ENCODE measurements at places on chromosomes 3 and 15.
A peak's percentile ranks its signal among the peaks of the same experiment; 100 is the strongest.

GRCh38 chr3:52403955-52404354 lies 40.9 kb downstream of the SEMA3G start:
- DNase-seq: no peak

DNA sequence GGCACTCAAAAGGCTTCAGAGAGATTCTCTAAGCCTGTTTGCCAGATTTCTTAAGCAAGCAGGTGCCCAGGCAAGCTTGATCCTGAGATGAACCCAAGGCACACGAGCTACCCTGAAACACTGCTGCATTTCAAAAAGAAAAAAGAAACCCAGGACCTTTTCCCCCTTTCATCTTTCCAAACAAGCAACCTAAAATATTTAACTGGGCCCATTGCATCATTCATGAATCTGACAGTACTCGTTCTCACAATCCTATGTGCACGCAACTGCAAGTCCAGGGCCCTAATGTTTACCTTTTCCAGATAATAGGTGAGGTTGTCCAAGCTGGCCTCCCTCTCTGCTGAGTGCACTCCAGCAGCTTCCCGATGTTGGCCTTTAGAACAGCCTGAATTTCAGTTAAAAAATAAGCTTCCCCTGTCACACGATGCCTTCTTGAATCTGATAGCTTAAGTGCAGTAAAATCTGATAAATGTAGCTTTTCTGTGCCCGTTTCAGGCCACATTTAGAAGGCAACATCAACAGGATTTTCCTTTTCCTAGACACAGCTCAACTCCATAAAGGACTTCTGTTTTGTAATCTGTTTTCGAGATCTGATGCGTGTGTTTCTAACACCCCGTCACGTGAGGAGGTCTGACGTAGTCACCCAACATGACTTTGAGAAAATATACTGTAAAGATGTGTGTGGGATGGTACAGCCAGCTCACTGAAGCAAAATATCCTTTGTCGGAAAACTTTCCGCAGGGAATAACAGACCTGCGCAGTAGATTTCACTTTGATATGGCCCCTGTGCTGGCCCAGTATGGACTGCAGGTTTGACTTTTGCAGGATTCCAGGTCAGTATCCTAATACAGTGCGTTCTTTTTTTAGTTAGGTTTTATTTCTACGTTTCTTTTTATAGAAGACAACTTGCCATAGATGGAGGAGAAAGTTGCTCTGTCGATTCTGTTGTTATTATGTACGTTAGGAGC lies 55.1 kb upstream of the RASA2 start:
- no peak for DNase-seq

DNA sequence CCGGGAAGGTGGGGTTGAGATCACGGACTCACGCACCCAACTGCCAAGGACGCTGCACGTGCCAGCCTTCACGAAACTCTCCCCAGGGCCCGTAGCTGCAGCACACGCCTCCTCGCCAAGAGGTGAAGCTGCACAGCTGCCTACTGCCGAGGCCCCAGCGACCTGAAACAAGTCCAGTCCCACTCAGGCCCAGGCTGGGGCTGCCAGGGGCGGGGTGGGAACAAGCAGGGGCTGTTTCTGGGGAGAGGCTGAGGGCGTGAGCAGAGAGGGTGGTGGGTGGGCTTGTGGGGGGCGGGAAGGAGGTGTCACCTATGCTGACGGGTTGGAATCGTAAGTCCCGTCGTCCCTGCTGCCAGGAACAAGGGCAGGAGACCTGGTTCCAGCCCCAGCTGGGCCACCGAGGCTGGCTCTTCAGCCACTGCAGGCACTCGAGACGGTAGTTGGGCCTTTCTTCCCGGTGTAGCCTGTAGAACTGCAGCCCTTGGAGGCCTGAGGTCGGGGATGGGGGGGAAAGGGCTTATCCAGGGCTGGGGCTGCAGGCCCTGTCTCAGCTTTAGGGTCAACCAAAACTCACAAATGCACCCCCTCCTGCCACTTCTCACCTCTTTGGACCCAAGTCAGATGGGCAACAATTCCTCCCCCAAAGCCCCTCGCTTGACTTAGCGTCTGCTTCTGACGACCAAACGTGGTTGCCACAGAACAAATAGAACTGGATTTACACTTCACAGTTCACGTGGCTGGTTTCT lies 44.4 kb downstream of the MUC20 start:
- DNase-seq: no peak

- no peak for DNase-seq
Observed at GRCh38 chr3:152480282-152480953, 211.7 kb downstream of the MBNL1 start.

GRCh38 chr15:64216730-64217428 lies 54.1 kb upstream of the PPIB start:
- DNase-seq: no peak

GRCh38 chr15:66404122-66404521 lies 17.4 kb downstream of the MAP2K1 start:
- DNase-seq: no peak

DNA sequence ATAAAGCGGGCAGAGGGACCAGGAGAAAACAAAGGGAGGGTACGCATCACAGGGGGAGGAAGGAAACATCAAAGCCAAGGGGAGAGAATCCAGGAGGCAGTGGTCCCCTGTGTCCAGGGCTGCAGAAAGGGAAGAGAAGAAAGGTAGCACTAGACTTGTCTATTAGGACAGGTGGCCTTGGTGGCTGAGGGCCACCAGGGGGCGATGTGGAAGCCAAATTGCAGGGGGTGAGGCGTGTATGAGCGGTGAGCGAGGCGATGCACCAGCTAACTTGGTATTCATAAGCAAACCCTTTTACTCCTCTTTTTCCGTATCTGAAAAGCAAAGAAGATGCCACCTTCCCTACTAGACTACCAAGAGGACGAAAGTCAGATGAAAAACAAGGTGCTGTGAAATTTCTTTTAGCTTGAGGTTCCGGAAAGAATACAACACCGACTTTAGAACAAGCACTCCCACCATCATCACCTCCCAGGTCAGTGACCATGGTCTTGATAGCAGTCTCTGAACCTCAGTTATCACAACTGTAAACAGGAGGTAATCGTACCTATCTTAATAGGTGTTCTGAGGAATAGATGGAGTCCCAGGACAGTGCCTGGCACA lies 654.4 kb upstream of the ADAMTS9 start:
- DNase-seq: peak; percentile 32

DNA sequence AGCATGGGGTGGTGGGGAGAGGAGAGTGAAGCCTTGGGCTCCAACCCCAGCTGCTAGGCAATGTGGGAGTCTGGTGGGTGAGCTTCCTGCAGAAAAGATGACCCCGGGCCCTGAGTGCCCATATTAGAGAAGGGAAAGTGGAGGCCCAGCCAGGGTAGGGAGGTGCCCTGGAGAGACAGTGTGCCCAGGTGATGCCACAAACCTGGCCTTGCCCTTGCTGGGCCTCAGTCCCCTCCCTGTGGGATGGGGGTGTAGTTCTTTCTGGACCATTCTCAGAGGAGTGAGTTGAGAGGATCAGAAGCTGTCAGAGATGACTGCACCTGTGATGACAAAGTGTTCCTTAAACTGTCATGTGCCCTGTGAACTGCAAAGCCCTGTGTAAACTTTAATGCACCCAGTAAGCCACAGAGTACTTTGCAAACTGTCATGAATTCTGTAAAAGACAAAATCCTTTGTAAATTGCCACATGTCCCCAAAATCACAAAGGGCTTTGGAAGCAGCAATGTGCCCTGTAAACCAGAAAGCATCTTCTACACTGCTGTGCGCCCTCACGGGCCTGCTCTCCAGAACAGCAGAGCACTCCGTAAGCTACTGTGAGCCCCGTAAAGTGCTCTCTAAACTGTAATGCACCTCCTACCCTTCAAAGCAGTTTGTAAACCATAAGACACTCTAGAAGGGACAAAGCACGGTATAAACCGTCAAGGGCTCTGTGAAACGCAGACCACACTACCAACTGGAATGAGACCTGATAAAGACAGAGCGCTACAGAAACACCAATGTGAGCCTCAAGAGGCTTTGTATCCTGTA lies 51.3 kb upstream of the FGD5 start:
- no peak for DNase-seq

- DNase-seq: no peak
Observed at GRCh38 chr15:39692356-39693327, 90.0 kb downstream of the FSIP1 start.

DNA sequence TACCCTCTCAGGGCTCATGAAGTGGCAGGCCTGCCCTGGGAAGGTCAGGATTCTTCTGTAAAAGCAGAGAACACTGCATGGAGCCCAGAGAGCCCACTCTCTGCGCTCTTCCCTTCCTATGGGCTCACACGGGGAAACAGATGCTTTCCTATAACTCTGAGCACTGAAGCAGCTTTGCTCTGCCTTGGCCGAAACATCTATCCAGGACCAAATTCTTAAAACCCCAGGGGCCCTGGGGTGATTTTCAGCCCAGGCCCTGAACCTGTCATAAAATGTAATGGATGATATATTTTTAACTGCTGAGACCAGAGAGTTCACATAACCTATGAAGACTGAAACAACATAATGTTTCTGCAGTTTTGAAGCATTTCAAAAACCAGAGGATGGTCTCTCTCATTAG lies 249.9 kb upstream of the CTDSPL start:
- DNase-seq: no peak

- DNase-seq: no peak
Observed at GRCh38 chr15:66829551-66830121, 127.6 kb downstream of the SMAD6 start.

- DNase-seq: peak; percentile 94
Observed at GRCh38 chr15:72230197-72231065, 559 bp downstream of the PKM start.

DNA sequence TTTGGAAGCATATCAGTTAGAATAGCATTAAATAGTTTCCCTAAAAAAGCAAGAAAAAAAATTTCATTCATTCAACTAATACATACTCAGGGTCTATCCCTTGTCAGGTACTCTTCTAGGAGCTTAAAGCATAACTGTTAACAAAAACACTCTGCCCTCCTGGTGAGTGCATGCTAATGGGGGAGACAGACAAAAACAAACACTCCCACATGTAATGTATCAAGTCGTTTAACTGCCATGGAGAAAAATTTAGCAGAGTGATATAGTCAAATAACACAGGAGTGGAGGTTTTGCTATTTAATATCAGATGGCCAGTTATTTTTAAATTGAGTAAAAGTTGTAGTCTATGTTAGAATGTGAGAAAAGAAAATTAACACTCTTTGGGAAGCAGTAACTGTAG lies 254.5 kb upstream of the RARB start:
- DNase-seq: no peak

GRCh38 chr3:42094128-42094527 lies 3.0 kb downstream of the TRAK1 start:
- no peak for DNase-seq

GRCh38 chr3:17632401-17633100 lies 109.9 kb downstream of the TBC1D5 start:
- no peak for DNase-seq

DNA sequence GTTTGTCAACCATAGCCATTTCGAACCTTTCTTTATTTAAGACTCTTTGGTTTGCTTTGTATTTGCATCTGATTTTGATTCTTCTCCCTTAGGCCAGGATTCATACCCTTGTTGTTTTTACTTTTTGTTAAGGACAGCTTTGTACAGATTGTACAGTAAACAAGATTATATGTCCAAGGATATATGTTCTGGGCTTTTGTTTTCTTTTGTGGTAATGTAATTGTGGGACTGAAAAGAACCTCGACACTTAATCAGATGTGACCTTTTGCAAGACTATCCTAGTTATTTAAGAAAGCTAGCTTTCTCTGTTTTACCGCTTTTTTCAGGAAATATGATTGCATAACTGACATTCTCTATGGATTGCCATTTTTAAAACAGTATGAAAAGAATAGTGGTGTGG lies 67.0 kb upstream of the SAMMSON start:
- no peak for DNase-seq

GRCh38 chr3:190605385-190605784 lies 91.5 kb downstream of the IL1RAP start:
- DNase-seq: no peak

DNA sequence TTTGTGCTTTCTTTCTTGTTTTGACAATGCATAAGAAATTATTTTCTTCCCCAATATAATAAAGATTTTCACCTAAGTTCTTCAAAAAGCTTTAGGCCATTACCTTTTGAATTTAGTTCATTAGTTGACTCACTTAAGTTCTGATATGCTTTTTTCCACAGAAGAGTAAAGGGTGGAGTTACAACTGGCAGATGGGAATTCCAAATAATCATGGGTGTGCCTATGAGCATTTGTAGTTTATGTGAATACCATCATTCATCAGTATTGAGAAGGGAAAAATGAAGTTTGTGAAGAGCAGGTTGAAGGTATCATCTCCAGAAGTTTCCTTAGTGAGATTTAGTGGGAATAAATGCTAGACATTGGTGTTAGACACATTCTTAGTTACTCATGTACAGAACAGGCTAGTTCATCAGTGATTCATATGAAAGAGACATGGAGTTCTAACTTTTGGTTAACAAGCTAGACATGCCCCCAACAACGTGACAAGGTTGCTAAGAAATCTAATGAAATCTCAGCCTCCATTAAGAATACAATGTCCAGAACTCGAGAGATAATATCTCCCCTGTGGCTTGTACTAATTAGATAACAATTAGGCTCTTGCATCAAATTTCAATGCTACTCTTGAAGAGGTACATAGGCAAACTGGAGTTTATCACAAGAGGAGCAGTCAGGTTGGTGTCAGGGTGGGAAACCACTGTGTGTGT lies 16.9 kb upstream of the ALCAM start:
- DNase-seq: no peak

- DNase-seq: no peak
Observed at GRCh38 chr3:160486459-160486869, 36.9 kb upstream of the TRIM59 start.

- DNase-seq: no peak
Observed at GRCh38 chr3:166889241-166889640, 490.9 kb downstream of the ZBBX start.

DNA sequence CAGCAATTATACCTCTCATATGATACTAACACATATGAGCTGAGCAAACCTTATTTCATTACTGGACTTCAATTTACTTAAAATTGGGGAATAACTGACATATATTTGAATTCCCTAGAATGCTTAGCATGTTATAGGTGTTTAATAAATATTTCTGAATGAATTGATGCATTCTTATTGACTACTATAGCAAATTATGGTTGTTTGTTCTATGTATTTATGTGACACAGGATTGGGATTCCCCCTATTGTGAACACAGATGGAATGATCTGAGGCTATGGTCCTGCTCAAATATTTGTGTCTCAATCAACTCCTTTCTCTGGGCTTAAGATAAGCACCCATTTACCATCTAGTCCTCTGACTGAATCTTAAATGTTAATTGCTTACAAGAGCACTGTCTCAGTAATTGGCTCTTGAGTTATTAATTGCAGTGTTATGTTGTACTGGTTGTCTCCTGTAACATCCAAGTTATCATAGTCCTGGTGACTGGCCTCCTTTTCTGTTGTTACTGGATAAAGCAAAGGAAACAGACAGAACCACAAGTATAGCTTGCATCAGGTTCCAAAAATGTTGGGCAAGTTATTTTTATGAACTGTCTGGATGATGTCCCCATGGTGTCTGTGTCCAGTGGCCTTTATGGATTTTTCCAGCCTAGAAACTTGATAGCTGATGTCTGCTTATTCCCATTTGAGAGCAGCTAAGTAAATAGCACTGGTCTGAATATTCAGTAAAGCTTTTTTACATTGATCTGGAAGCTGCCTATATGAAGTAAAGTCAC lies 2.3 kb upstream of the UACA start:
- DNase-seq: no peak

Measured in stimulated activated naive CD8-positive, alpha-beta T cell treated with anti-CD3 and anti-CD28 coated beads, Interleukin-15, Interleukin-2, amounts not matched to agents 100 U/mL and 50 U/mL, for 24 hours (primary cell).